ENCODE measurements at places on chromosomes 12 and 14.

- peak; percentile 32 for DNase-seq
These were observed 43.3 kb downstream of the BEST3 start for GRCh38 chr12:69655616-69656340.

GRCh38 chr12:120229071-120229486 lies 28.2 kb upstream of the RPLP0 start:
- DNase-seq, result no peak

- no peak for DNase-seq
These were observed 165.0 kb downstream of the SRGAP1 start for GRCh38 chr12:64009321-64010068.

DNA sequence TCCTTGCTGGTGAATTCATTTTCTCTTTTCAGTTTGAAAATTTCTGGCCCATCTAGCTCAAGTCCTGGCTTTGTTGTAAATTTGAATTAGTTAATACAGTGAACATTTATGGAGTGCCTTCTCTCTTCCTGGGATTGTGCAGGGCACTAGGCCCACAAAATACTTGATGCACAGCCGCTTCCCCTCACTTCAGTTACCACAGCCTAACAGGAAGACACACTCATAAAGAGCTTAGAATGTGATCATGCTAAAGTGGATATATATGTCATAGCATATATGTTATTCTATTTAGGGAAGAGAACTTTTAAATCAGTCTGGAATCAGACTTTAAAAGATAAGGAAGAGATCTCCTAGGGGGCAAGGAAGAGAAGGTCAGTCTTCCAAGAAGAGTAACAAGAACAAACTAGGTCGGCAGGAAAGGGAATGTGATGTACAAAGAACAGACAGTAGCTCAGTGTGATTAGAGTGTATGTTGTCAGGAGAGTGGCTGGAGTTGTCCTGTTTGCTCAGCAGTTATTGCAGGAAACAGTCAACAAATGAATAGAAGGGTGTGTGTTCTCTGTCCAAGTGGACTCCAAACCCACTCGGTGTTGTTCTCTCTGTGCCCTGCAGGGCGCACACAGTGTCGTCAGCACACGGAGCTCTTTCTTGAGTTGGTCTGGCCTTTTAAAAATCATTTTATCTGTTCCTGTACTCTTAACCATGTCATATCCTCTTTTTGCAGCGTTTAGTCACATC lies 74.4 kb downstream of the DAAM1 start:
- DNase-seq, result peak; percentile 21

- DNase-seq, result no peak
These were observed 50.9 kb downstream of the SNAPC1 start for GRCh38 chr14:61813096-61813606.

DNA sequence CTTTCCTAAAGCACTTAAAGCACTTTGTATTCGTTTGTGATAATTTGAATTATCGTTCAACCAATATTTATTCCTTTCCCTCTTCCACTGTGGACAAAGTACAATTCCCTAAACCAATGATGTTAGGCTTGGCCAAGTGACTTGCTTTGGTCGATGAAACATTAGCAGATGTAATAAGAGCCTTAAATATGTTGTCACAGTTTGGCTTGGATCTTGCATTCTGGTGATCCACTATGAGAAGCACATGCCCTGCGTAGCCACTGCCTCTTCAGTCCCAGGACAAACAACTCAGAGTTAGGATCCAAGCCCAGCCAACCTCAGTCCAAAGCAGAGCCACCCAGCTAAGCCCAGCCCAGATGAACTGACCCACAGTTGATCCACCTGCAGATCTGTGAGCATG lies 8.4 kb upstream of the C12orf75 start:
- DNase-seq, result no peak

- DNase-seq, result no peak
These were observed 7.1 kb downstream of the EIF2S3B start for GRCh38 chr12:10512798-10513197.

GRCh38 chr12:109110988-109111495 lies 5.3 kb upstream of the ACACB start:
- peak; percentile 84 for DNase-seq

GRCh38 chr12:3775385-3776035 lies 22.6 kb upstream of the CRACR2A start:
- no peak for DNase-seq

DNA sequence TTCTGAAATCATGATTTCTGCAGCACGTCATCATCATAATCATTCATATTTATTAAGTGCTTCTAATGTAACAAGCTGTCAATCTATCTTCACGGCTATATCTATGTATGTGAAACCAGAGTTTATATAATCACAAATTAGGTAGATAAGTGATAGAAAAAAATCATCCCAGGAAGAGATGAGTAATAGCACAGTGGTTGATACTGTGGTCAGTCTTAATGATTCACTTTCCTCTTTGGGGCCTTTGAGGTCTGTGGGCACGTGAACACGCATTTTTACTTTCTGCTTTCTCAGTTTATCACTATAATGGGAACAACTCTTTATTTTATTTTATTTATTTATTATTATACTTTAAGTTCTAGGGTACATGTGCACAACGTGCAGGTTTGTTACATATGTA lies 265.9 kb upstream of the NOVA1 start:
- DNase-seq, result peak; percentile 45

- no peak for DNase-seq
These were observed 2.1 kb upstream of the KRT1 start for GRCh38 chr12:52682381-52682660.

- peak; percentile 39 for DNase-seq
These were observed 29.3 kb upstream of the ATF1 start for GRCh38 chr12:50734409-50735263.

DNA sequence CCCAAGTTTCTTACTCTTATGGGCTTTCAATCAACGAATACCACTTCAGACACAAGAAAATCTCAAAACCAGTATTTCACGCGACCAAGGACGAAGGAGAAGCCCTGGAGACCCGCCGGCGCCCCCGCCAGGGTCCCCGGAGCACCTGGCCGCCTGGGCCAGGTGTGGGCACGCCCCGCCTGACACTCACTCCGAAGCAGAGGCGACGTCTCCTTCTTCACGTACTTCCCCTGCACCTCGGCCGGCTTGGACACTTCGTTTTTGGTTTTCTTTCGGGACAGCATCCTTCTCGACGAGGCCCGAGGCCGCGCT lies 466 bp downstream of the SAV1 start:
- no peak for DNase-seq

DNA sequence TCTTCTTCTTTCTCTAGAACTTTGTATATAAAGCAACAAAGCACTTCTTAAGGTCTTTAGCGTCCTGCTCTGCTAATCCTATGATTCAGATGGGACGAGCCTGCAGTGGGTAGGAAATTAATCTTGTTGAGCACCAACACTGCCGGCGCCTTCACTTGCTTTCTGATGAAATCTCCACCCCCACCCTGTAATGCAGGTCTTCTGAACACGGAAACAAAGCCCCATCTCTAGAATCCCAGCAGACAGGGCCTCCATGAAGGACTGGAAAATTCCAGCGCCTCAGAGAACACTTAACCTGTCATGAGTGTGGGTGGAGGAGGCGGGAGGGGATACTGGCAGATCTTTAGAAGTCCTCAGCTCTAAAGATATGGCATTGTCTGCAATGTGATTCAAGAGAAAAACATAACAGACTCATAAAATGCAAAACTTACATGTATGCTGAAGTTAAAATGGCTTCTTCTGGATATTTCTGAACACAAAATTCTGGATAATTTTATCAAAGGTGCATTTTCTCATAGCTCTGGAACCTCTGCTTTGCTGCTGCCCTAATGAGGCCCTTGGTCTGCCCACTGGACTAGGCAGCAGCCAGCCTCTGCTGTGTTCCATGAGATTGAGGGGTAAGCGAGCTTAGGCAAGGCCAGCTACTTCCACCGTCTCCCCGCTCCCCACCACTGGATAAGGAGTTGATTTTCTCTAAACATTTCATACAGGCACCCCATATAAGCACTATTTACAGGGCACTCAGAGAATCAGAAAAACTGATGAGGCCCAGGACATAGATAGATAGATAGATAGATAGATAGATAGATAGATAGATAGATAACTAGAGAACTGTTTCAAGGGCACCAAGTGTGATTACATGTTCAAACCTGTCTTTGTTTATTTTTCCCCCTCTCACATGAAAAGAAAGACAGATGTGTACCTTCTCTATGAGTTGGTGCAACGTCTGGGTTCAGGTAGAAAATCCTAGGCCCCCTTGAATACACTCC lies 43.1 kb downstream of the ZFP36L1 start:
- DNase-seq, result no peak

GRCh38 chr14:104657101-104657524 lies 32.3 kb upstream of the INF2 start:
- no peak for DNase-seq

DNA sequence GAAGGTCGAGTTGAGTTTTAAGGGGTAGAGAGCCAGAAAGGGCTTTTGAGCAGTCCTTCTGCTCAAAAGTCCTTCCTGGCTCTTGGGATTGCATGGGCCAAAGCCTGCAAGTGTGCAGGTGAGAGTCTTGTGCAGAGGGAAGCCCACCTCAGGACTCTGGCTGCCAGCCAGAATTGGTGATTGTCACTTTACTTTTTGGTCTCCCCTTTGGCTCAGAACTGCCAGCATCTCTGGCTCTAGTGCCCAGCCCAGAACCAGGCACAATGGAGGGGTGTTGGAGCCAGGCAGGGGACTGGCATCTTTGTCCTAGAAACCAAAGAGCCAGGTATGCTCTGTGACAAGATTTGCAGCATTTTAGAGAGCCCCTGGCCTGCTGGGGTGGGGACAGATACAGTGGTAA lies 23.5 kb downstream of the FAM222A start:
- DNase-seq, result no peak

DNA sequence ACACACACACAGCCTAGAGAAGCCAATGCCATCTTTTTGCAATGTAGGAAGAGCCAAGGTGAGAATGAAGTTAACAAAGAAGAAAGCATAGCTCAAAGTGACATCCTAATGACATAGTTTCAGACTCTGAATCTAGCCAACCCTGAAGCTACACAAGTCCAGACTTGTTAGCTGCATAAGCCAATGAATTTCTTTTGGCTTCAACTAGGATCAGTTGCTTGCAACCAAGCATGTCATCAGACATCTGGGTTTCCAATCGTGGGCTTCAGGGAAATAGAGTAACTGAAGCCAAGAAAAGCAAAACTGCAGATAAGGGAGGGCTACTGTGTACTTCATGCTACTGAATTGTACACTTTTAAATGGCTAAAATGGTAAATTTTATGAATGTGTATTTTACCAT lies 4.4 kb upstream of the GPHN start:
- peak; percentile 39 for DNase-seq

GRCh38 chr14:48251290-48251689 lies 575.9 kb upstream of the MDGA2 start:
- no peak for DNase-seq

- DNase-seq, result no peak
These were observed 234.2 kb upstream of the RGS6 start for GRCh38 chr14:71698027-71698426.

GRCh38 chr12:11836282-11837151 lies 187.0 kb downstream of the ETV6 start:
- no peak for DNase-seq

DNA sequence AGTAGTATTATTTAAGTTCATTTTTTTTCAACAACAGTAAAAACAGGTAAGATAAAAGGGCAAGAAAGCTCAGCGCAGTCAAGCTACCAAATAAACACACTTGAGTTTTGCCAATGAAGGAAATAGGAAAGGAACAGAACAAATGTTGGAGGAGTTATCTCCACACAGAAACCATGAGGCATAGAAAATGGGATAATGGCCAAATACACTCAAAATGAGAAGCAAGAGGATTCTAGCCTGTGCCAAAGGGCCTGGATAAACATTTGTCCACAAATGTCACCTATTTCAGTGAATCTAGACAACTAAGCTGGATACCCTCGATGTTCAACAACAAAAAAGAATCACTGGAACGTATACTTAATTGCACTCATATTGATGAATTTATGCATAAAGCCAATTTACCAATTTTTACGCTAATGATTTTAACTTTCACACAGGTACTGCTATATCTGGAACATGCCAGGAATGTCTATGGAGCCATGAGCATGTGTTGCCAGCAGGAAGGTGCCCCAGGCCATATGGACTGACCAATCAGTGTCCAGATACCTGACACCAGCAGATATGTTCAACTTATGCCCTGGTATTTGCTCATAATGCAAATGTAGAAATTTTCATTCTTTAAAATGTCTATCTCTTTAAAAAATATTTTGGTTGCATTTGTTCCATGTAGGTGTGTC lies 21.1 kb downstream of the ST8SIA1 start:
- DNase-seq, result no peak

DNA sequence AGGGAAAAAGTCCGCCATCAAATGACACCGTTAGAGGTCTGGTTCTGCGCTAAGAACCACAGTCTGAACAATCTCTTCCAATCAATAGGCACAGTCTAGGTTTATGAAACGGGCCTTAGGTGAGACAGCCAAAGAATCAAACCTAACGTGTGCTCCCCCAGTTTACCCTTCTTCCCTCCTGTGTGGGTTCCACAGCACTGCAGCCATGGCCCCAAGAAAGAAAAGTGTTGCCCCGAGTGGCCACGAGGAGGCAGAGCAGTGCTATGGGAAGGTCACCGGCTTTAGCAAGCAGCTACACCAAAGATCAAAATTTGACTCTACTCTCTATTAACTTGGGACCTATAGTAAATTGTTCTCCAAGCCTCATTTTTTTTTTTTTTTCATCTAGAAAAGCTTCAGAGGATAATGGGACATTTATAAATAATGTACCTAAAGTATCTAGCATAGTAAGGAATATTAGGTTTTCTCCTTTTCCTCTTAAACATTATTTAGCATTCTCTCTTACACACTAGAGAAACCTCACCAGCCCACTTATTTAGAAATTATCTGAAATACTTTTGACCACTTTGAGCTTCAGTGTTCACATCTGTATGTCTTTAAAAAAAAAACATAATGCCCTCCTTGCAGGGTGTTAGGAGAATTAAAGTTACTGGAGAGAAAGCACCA lies 70.2 kb upstream of the GPHB5 start:
- peak; percentile 75 for DNase-seq

- no peak for DNase-seq
These were observed 2.3 kb downstream of the WNT10B start for GRCh38 chr12:48969160-48969771.

DNA sequence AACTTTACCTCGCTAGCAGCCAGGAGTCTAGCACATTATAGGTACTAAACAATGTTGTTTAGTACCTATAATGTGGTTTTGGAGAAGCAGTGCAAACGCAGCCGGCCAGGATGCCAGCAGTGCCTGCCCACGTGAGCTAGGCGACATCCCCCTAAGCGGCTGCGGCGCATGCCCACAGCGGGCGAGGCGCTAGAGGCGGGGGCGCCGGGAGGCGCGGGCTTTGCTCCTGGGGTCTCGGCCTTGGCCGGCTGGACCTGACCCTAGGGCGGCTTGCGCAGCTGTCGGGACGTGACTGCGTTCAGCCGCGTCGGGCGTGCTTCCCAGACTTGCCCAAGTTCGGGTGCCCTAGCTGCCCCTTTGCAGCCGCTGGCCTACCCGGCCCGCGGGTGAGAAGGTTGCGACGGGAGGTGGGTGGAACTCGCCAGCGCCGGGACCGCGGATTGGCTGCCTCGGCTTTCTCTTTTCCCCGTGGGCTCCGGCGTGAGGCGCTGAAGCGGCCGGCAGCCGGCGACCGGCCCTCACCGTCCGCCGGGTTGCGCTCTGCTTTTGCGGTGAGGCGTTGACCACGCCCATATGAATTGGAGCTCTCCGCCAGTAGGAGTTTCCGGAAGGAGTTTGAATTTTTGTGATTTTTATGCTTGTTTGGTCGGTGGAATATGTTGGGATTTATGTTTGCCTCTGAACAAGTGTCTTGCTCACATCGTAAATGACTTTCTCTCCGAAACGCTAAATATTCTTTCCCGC lies at the start of gene TMEM19:
Gene TMEM19 (plus strand): TSS at position 169 of the 744 bp plus-strand sequence. CDS start 599 bp downstream, outside the sequence.
- peak; percentile 93 for DNase-seq

- no peak for DNase-seq
These were observed 25.0 kb downstream of the LRRC9 start for GRCh38 chr14:59944909-59945308.

Measured in endothelial cell of umbilical vein (primary cell).